NCI-H1105 treated with DMSO at 0.1 percent for 48 hours (cell line): ENCODE measurements at places on chromosomes 1 and 21.

DNA sequence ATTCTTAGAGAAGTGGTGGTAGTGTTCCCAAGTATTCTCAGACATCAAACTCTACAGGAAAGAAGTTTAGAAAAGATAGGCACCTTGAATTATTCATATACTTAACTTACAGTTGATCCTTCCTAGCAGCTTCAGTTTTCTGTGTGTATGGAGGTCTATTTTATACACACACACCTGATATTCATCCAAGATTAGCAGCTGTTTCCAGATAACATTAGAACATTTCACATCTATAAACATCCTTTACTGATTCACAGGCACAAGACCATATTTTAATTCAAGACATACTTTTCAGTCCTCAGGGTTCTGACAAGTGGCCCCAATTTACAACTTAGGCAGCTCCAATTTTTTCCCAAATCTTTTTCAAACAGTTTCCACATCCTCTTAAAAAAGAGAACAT, 287.8 kb upstream of the USP25 start:
- no peak for DNase-seq

DNA sequence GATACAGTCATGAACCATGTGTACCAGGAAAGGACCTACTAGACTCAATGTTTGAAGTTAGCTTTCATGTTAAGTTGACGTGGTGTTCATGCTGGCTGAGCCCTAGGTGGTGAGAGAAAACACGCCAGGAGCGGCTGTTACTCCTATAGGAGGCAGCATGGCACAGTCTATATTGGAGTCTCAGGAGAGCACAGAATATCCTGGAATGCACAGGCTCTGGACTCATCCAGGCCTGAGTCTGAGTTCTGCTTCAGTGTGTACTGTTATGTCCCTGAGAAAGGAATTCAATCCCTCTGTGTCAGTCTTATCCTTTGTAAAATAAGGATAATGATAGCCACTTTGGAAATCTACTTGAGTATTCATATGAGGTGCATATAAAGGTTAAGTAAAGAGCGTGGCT, 41.2 kb downstream of the DPT start:
- no peak for DNase-seq

GRCh38 chr1:78171736-78172590, 126.2 kb downstream of the GIPC2 start:
- no peak for DNase-seq

- DNase-seq = no peak
Measured at GRCh38 chr1:206524739-206525364, 17.5 kb downstream of the RASSF5 start.

GRCh38 chr1:93552741-93553455, 105.0 kb downstream of the FNBP1L start:
- peak; percentile 55 for DNase-seq
